Activated CD8-positive, alpha-beta T cell treated with anti-CD3 and anti-CD28 coated beads for 36 hours (primary cell): ENCODE measurements at places on chromosomes 6 and 20. TPM values are rescaled to one million over a fixed set of nuclear protein-coding genes. Genes with fewer than 3 reads are reported as not detected.

DNA sequence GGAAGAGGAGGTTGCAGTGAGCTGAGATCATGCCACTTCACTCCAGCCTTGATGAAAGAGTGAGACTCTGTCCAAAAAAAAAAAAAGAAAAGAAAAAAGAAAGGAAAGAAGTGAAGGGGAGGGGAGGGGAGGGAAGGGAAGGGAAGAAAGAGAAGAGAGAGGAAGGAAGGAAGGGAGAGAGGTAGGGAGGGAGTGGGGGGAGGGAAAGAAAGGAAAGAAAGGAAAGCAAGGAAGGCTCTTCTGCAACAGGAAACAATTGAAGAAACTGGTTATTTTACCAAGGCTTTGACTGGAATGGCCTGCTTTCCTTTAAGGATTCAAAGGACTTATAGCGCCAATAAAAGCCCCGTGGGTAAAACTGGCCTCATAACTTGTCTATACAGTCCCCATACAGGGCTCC is 64.6 kb downstream of the ABHD12 start:
- no peak for DNase-seq

DNA sequence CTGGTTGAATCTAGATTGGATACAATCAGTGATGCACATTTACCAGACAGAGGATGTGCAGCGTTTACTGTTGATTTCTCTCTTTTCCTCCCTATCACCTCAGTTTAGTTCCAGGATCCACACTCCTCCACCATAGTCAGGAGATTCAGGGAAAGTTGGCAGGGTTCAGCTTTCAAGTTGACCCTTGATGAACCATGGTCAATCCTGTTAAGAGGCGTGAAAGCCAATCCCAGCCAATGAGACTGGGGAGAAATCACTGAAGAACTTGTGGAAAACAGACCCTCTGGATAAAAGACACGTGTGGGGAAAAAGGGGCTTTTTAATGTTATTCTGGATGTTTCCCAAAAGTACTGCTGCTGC is 19.2 kb upstream of the SCP2D1 start:
- no peak for DNase-seq

Gene GSTA1
- total RNA-seq, result not detected

Gene STMND1
- total RNA-seq, result not detected

Gene RRAGD
- total RNA-seq, result 19.7 TPM
